AG04449 (cell line): ENCODE measurements at places on chromosomes 7 and 10.

DNA sequence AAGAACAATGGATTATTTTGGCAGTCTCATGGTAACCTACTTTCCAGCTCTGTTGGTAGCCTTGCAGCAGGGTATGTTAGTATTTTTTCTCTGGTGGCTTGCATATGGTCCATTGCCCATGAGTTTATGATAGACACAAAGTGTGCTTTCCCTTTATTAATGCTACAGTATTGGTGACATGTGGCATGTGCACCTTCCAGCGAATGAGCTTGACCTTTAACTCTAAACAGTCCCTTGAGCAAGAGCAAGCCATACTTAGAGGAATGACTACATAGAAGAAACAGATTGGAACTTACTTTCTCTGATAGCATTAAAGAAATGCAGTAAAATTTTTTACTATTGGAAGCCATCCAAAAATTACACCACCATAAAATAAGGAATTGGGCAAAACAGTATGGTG lies 73.9 kb downstream of the VTI1A start:
- DNase-seq, result no peak

DNA sequence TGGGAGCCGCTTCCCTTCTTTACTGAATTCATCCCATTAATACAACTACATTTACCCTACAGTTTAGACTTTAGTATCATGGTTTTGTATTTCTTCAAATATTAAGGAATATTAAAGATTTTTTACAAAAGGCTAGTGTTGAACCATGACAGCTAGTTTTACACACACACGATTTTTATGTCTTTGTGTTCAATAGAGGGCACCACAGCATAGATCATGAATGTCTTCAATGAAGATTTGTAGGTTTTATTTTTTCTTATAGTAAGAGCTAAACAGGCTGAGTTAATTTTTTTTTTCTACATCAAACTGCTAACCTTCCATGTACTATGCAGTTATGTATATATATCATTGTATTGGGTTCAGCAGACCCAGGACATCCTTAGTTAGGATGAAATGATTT lies 76.9 kb downstream of the SNX10 start:
- DNase-seq, result no peak

DNA sequence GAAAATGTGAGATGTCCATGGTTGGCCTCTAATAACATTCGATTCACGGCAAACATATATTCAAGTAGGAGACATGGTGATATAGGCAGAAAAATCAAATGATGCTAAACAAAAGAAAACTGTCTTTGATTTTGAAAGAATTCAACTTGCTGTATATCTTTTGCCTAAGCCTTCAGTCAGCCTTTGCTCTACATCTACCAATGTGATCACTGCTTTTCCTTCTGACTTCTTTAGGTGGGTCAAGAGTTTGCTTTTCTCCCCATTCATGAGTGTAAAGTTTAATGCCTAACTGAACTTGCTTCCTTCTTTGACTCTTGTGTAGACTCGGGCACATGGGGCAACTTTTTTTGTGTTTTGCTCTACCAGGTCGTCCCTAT lies 417 bp upstream of the HIF1AN start:
- no peak for DNase-seq

DNA sequence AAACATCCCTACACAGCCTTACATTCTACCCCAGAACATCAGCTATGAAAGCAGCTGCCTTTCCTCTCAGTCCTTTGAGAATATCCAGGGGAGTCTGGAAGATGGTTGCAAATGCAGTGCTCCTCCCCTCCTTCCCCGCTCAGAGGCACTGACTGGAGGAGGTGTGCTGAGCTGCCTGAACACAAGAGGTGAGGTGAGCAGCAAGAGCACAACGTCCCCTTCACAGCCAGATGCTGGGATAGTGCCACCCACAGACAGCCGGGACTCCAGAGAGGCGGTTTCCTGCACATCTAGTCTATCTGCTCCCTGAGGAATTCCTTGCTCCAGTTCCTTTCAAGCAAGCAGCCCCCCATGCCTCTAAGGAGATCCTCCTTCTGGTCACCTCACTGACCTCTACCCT lies 74.2 kb downstream of the EZH2 start:
- no peak for DNase-seq

- no peak for DNase-seq
Observed at GRCh38 chr7:72409638-72410015, 2.5 kb downstream of the CALN1 start.

- peak; percentile 87 for DNase-seq
Observed at GRCh38 chr7:47291461-47292081, 290.3 kb downstream of the TNS3 start.

- no peak for DNase-seq
Observed at GRCh38 chr10:91238191-91238590, 17.7 kb downstream of the PCGF5 start.

DNA sequence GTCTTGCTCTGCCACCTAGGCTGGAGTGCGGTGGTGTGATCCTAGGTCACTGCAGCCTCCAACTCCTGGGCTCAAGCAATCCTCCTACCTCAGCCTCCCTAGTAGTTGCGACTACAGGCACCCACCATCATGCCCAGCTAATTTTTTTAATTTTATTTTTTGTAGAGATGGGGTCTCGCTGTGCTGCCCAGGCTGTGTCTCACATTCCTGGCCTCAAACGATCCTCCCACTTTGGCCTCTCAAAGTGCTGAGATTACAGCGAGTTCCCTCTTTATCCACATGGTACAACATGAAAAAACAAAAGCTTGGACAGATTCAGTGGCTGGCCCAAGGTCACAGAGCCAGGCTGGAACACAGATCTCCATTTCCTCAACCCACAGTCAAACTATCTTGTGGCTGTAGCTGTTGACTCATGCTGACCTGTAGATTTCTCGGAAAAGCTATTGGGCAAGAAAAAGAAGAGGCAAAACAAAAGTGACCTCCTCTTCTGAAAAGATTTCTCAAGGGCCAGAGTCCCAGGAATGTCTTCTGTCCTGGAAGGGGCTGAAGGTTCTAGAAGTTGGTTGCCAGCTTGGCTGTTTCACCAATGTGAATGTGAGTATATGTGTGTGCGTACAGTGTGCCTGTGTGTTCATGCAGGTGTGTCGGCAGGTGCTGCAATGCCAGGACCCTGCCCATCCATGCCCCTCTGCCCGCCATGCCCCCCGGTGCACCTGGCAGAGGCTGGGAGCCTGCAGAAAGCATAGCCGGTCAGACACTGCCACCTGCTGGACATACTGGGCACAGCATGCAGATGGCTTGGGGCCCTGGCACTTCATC lies 28.4 kb downstream of the TMEM130 start:
- peak; percentile 28 for DNase-seq

- no peak for DNase-seq
Observed at GRCh38 chr7:27064661-27065060, 31.1 kb downstream of the HOXA1 start.

- no peak for DNase-seq
Observed at GRCh38 chr7:69457595-69458504, 140.4 kb upstream of the AUTS2 start.

GRCh38 chr10:26844396-26844975 lies 16.3 kb downstream of the ABI1 start:
- DNase-seq, result no peak

GRCh38 chr10:13696071-13696470 lies 109.3 kb downstream of the PRPF18 start:
- no peak for DNase-seq

DNA sequence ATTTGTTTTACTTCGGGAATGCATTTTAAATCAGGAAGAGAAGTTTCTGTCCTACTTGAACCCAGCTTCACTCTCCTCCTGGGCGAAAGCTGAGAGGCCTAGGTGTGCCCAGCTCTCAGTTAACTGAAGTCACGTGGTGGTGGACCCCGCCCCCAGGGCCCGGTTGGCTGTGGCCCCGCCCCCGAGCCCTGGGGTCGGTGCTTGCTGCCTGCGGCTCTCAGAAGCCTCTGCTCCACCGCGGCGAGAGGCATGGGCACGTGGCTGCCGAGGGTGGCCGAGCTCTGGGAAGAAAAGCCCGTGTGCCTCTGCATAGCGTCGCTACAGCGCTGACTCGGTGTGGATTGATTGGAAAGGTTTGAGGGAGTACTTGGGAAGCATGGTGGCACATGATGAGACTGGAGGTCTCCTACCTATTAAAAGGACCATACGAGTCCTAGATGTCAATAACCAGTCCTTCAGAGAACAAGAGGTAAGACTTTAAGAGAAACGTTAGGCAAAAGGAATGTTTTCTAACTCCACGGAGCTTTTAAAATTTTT lies 34.1 kb downstream of the NET1 start:
- no peak for DNase-seq

- DNase-seq, result no peak
Observed at GRCh38 chr7:48637382-48637781, 287.0 kb upstream of the CDC14C start.

- no peak for DNase-seq
Observed at GRCh38 chr7:46776790-46777189, 805.1 kb downstream of the TNS3 start.

DNA sequence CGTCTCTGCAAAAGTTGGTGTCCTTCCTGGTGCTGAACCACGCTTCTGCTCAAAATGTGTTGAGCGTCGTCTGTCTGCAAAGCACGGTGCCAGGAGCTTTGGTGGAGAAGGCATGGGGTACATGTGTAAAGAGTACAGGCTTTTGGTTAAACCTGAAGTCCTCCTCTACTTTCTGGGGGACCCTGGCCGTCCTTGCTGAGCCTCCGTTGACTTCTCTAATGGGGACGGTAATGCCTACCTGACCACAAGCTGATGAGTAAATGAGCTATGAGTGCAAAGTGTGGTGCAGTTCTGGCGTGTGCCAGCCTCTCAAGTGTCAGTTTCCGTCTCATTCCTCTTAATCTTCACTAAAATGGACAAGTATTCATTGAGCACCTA lies 527 bp upstream of the HERPUD2 start:
- no peak for DNase-seq

- DNase-seq, result no peak
Observed at GRCh38 chr7:130947792-130948580, 214.0 kb upstream of the KLF14 start.

- DNase-seq, result no peak
Observed at GRCh38 chr7:20343205-20343604, 12.5 kb downstream of the ITGB8 start.

DNA sequence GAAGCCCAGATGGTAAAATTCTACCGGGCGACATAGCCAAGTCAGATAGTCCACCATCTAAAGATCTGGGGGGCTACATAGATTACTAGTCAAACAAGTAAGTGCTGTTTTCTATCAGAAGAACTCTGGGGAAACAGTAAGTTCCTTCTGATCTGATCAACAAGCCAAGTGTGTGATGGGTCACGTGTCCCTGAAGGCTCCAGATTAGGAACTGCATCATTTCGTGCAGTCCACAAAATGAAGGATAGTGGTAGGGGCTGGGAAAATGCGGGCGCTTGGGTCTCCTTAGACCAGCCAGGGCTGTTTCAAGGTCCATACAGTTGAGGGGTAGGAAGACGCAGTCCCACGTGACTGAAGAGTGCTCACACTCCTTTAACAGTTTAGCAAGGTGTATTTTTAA lies 1.8 kb upstream of the CHN2 start:
- no peak for DNase-seq

- no peak for DNase-seq
Observed at GRCh38 chr7:78673272-78673671, 780.2 kb downstream of the MAGI2 start.

- DNase-seq, result no peak
Observed at GRCh38 chr10:31399171-31399570, 80.2 kb downstream of the ZEB1 start.

DNA sequence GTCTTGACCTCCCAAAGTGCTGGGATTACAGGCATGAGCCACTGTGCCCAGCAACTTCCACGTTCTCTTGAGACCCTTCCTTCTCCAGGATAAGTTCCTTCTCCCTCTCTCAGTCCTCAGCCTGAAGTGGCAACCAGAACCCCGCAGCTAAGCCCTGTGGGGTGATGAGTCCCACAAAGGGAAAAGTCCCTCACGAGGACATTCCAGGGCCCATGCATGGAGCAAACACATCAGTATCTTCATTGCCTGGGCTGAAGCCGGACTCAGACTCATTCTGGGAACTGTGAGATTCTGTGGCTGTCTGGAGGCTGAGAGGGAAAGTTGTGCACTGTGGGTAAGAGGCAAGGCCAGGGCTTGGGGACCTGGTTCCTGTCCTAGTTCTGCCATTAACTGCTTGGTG lies 622.9 kb downstream of the GALNT17 start:
- DNase-seq, result no peak

GRCh38 chr10:126921974-126922525 lies 16.8 kb downstream of the DOCK1 start:
- DNase-seq, result peak; percentile 76

- DNase-seq, result no peak
Observed at GRCh38 chr7:108650467-108650866, 80.8 kb downstream of the DNAJB9 start.

DNA sequence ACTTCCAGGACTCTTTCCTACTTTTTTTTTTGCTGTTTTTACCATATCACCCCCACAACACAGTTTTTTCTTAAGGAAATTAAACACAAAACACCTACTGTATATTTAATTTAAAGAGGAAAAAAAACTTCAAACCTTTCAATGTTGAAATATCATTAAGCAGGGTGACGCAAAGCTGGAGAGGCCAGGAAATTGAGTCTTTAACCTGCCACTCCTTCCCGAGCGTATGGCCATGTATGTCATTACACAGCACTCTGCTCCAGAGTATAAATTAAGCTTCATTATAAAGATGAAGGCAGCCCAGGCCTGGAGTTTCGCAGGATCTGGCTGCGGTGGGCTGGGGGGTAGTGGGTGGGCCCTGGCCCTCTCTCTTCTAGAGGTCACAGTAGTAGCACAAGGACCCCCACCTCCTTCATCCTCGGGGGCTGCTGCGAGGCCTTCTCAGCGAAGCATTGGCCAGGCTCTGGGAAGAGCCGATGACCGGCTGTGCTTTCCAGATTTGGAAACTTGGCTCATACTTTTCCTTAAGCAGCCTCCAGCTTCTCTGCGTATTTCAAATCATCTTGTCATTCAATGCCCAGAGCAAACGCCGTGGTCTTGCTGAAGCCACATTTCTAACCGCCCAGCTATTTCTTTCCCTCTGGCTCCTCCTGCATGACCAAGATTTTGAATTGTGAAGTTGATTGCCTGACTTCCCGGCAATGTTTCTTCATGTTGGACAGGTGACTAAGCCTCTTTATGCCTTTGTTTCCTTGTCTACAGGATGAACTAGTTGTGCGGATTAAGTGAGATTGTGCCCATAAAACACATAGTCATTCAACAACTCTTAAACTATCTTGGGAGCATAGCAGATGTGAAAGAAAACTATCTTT lies 765.1 kb downstream of the SUGCT start:
- DNase-seq, result no peak

DNA sequence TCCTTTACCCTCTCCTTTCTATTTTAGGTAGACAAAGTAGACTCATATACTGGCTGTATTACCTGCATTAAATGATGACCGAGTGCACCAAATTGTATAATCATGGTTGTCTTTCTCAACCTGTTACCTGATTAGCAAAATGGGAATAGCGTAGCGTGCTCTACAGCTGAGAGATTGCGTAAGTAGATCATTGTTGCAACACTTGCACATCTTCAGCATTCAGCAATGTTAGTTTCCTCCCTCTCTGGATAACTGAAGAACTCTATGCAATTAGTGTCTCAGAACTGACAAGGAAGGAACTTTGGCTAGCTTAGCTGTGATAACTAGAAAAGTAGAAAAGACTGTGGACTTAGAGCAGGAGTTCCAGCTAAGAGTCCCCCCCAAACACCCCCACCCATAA lies 787.4 kb downstream of the PHTF2 start:
- no peak for DNase-seq
